ENCODE measurements at places on chromosomes 6 and 20.

DNA sequence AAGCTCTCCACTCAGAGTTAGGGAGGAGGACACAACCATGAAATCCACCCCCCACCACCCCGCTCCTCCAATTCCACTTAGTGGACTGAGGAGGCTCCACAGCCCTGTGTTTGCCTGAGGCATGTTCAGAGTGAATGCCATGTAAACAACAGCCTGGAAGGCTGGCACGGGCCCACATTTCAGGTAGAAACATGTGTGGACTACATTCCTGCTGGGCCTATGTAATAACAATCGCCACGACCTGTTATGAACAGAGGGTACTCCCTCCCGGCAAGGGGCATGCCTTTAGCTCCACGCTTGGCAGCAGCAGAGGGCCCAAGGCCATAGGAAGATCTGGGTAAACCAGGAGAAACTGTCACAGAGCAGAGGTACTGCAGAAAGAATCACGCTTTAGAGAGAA lies 65.5 kb downstream of the ISM1 start:
- DNase-seq: no peak

GRCh38 chr6:61586934-61587537 lies 699.0 kb downstream of the KHDRBS2 start:
- no peak for DNase-seq

DNA sequence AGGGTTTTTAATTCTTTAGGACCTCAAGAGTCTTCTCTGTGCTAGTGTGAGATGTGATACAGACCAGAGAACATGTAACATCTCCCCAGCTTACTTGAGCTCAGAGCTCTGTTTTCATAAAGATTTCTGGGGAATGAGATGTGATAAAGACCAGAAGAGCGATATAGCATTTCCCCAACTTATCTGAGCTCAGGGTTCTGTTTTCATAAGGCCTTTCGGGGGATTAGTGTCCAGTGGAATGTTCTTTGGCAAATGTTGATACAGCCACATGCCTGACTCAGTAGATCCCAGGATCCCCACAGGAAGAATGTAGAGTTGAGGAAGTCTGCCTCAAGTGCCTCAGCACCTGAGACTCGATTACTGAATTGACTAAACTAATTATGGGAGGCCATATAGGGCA lies 18.7 kb upstream of the TOP1 start:
- no peak for DNase-seq

- no peak for DNase-seq
These were observed 62.7 kb upstream of the SLC2A12 start for GRCh38 chr6:134114918-134115714.

- DNase-seq: no peak
These were observed at the start of gene BEND6 for GRCh38 chr6:56954403-56955170. Gene BEND6 (plus strand): TSS chr6:56955107. CDS start chr6:56981811, 26,704 bp downstream.
